ENCODE measurements at places on chromosomes 1 and 21.

DNA sequence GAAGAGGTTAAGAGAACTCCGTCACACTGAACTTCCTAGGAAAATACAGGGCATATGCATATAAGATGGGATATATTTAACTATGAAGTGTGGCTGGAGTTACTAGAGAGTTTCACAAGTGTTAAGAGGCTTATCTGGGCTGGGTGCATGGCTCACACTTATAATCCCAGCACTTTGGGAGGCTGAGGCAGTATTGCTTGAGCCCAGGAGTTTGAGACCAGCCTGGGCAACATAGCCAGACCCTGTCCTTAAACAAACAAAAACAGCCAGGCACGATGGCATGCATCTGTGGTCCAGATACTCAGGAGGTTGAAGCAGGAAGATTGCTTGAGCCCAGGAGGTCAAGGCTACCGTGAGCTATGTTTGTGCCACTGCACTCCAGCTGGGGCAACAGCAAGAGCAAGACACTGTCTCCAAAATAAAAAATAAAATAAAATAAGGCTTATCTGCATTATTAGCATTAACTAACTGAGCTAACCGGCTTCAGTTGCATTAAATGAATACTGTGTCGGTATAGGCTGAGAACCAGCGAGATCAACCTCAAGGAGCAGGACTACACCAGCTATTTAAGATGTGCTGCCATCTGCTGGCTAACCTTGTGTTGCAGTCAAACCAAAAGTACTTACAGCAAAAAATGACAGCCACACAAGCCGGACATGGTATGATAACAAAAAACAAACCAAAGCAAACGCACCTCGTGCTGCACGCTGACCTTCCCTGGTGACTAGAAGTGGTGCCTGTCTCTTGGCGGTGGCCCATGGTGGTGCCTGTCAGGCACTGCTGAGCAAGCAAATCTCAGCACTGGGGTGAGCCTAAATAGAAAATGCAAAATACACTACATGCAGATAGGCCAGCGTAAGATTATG is 19.7 kb upstream of the RBBP5 start:
- DNase-seq = peak; percentile 85

GRCh38 chr1:197683895-197684553 is 91.3 kb downstream of the DENND1B start:
- no peak for DNase-seq

- DNase-seq = no peak
These were observed 210.2 kb downstream of the LRRC7 start for GRCh38 chr1:69777971-69778370.

DNA sequence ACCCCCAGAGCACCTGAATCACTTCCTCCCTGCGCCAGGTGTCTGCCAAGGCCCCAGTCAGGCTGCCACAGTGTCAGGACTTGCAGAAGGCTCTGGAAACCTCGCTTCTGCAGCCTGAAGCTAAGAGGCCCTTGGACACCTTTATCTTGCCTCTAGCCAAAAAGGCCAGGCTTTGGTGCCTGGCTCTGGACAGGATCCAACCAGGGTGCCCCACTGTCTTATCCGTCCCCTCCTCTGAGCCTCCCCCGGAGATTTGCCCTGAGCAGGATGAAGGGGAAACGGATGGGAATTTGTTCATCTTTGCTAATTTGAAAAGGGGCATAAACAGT is 12.8 kb upstream of the CLSTN1 start:
- no peak for DNase-seq

GRCh38 chr1:46673749-46674182 is 2.1 kb downstream of the TEX38 start:
- DNase-seq = no peak

- DNase-seq = no peak
These were observed 80.7 kb downstream of the DNTTIP2 start for GRCh38 chr1:93798291-93798690.

- DNase-seq = no peak
These were observed 62.7 kb upstream of the NBL1 start for GRCh38 chr1:19581381-19581780.

DNA sequence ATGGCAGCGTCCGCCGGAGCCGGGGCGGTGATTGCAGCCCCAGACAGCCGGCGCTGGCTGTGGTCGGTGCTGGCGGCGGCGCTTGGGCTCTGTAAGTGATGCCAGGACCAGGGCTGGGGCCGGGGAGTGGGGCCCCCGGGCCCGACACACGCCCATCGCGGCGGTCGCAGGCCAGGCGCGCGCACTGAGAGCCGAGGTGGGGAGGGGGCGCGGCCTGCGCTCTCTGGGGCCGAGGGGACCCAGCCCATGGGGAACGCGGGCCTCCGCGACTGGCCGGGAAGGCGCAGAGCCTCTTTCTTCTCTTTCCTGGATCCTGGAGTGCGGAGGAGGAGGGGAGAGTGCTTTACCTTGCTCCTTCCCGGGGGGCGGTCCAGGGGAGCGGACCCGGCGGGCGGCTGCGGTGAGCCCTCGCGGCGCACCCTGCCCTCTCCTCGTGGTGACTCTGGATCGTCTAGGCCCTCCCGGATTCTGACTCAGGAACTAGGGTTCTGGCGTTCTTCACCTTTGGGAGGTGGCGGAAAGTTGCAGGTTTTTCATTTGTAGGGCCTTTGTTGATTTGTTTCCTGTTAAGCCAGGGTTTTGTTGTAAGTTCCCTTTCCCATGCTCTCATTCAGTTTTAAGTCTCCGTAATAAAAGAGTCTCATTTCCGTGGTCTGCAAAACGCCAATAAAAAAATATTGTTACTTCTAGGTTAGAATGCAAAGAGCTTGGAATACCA is 529 bp downstream of the MPZL1 start:
- DNase-seq = peak; percentile 64

DNA sequence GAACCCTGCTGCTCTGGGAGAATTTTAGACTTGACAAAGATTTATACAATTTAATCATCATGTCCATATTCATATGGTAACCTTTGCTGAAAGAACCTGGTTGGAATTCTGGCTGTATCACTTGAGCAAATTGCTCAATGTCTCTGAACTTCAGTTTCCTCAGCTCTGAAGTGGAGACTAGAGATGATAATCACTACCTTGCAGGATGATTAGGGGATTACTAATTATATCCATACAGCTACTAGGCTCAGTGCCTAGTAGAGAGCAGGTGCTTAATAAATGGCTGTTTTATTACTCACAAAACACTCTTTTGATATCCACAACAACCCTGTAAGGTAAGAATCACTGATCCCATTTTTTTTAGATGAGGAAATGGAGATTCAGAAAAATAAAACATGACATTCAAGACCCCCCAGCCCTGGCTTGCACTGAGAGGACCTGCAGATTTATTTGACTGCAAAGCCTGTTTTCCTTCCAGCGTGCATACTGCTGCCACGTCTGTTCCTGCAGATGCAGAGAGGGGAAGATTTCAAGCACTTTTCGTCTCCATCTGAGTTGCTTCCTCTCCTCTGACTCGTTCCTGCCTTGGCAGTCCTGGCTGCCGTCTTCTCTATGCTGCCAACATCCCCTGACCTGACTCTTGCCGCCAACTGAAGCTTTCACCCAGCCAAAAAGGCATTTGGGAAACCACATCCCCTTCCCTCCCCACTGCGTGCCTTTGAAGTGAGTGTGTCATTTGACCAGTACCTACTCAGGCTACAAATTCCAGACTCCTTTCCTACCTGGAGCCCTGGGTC is 203.0 kb downstream of the PLPP3 start:
- peak; percentile 79 for DNase-seq

DNA sequence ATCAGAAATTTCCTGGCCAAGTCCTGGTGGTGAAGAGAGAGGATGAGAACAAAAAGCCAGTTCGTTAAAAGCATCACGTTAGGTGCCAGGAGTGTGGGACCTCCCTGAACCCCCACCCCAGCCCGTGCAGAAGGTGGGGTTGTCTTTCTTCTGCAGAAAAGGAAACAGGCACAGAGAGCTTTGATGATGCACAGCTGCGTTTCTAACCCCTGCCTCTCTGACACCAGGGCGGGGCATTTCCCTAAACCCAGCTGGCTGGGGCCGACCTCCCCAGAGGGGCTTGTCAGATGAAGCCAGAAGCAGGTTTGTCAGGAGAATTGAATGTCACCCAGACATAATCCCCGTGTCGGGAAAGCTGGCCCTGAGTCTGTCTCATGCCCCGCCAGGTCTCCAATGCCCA is 189.3 kb upstream of the EDN2 start:
- DNase-seq = no peak

DNA sequence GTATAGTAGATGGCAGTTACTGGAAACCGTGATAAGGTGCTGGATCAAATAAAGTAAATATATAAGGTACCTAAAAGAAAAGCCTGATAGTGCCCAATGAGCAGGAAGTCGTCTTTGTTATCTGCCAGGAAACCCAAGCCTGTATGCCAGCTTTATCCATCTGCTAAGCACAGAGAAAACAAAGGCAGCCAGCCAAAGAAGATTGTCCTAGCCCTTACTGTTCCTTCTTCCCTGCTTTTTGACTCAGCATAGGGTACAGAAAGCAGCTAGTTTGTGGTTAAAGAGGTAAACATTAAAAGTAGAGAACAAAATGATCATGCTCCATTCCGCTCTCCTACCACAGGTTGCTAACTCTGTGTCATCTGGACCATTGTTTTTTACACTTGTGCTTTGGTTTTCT is 10.1 kb downstream of the KRTAP22-2 start:
- no peak for DNase-seq

GRCh38 chr1:62544570-62544969 is 52.8 kb upstream of the ANGPTL3 start:
- DNase-seq = no peak

- DNase-seq = no peak
These were observed 838 bp upstream of the GRIK3 start for GRCh38 chr1:37035014-37035691.

DNA sequence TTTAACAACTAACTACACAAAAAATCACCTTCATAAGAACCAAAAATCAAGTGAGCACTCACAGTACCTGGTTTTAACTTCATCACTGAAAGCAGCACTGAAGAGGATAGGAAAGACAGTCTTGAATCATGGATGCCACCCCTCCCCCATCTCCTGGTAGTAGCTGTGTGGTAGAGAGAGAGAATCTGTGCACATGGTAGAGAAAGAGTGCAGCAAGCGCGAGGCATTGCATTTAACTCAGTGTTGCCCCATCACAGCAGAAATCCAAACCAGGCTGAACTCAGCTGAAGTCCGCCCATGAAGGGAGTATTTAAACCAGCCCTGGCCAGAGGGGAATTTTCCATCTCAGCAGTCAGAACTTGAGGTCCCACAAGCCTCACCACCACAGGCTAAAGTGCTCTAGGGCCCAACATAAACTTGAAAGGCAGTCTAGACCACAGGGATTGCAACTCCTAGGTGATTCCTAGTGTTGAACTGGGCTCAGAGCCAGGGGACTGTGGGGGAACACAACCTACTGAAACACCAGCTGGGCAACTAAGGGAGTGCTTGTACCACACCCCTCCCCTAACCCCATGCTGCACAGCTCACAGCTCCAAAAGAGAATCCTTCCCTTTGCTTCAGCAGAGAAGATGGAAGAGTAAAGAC is 38.4 kb downstream of the VAV3 start:
- DNase-seq = no peak

- DNase-seq = no peak
These were observed 13.0 kb upstream of the PAQR6 start for GRCh38 chr1:156260896-156261295.

DNA sequence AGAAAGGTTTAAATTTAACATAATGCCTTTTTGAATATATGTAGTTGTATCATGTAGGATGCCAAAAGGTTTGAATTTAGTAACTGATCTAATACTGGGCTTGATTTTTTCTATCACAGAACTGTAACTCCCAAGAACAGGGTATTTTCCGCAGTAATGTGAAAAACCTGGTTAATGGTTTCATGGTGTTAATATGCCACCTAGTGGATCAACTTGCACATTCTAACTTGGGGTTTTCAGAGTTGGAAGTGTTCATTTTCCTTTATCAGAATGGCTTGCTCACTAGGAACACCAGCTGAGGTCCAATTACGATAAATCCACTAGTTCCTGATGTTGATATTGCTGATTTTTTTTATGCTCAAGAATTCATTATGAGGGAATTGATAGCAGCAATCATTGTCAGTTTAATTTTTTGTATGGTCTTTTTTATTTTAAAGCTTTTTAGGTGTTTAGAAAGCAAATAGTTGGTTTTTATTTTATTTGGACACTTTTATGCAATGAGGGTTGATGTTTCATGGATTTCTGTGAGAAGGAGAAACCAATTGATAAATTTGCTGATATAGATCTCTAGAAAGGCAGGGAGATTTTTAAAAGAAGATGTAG is 157.2 kb downstream of the PLA2G4A start:
- DNase-seq = no peak

GRCh38 chr1:92365378-92366039 is 66.7 kb downstream of the RPAP2 start:
- DNase-seq = no peak

DNA sequence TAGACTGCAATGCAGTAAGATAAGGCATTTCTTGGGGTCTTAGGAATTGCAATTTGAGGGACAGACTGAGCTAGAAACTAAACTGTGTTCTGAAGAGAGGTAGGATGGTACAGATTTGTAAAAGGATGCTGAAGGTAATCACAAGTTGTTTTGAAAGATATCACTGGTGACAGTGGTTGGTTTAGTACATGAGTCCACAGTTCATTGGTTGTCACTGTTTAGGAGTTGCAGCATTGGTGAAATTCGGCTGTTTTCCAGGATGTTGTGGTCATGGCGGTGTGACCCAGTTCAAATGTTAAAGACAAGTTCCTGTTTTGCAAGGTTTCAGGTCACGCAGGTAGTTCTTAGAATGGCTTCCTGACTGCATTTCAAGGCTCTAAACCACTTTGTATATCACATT is 292.8 kb upstream of the B3GALT2 start:
- no peak for DNase-seq

- DNase-seq = no peak
These were observed 65.6 kb downstream of the GRIK3 start for GRCh38 chr1:36968730-36969129.

DNA sequence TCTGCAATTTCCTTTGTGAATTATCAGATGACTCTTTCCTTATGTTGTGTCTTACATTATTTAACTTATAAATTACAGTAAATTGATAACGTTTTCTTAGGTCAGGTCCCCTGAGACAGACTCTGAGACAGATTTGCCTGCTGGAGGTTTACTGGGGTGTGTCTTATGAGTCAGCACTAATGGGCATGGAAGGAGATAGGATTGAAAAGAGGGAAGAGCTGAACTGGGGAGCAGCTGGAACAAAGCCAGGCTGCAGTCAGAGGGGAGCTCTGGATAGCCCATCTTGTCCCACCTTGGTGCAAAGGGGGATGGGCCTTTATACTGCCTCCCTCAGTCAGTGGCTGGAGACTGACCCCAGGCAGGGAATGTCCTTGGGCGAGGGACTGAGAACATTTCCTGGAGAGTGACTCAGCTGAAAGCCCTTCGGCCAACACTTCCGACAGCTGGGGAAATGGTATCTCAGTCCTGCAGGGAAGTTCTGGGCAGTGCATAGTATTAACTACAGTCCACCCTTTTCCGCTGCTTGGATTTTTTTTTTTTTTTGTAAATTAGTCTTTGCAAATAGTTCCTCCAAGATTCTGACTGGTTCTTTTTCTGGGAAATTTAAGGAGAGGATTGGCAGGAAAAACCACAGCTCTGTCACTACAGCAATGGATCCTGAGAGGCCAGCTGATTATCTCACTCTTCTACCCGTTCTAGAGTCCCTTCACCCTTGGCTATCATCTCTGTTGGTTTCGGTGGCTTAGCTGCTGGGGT is 39.1 kb upstream of the CDC42BPA start:
- DNase-seq = peak; percentile 61

- DNase-seq = no peak
These were observed 38.3 kb downstream of the GJA5 start for GRCh38 chr1:147722124-147722523.

GRCh38 chr1:235776396-235776795 is 90.3 kb downstream of the LYST start:
- no peak for DNase-seq

- peak; percentile 54 for DNase-seq
These were observed at the start of gene GJC2 for GRCh38 chr1:228149406-228150119. Gene GJC2, plus strand, starts transcription at chr1:228149930. Its CDS starts 7,829 bp downstream, at chr1:228157759.

GRCh38 chr21:40270047-40270446 is 402.8 kb downstream of the PCP4 start:
- peak; percentile 65 for DNase-seq
